Activated T-cell treated with anti-CD3 and anti-CD28 coated beads, Interleukin-2, amount 50 U/mL, for 72 hours (primary cell): ENCODE measurements at places on chromosomes 2 and 18. TPM values are rescaled to one million over a fixed set of nuclear protein-coding genes. Genes with fewer than 3 reads are reported as not detected.

DNA sequence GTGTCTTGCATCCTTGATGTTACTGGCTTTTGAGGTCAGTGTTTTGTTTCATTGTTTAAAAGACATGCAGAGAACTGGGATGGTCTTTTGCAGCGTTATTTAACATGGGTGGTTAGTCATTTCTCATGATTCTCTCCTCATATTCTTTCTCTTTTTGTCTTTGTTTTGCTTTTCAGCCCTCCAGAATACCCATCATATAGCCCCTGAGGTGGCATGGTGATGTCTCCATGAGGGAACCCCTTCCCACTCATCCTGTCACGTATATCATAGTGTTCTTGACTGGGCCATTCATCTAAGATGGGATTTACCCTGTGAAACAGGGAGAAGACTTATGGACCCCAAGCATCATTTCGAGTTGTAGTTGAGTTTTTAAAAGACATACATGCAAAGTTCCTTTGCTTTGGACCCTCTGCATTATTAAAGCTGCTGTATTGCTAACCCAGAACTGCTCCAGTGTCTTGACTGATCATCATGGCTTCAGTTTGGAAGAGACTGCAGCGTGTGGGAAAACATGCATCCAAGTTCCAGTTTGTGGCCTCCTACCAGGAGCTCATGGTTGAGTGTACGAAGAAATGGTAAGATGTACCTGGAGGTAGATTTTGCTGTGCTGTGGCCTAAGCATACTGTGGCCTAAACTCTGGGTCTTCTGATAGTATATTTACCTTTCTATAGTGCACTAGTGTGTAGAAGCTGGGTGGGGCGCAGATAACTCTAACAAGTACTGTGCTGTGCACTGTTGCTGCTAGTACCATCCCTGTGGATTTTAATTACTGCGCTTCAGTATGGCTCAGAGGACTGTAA is 1.4 kb downstream of the EHBP1 start:
- H3K27me3 ChIP-seq: no peaks in the 10 kb centered on the region
- peak overlapping the region; percentile 91 for H3K4me3 ChIP-seq
- H3K4me1 ChIP-seq: peaks cover 34% of the 10 kb centered on the region
- DNase-seq: no peak

The CHPF gene
- 25.5 TPM for total RNA-seq

The FSHR gene
- total RNA-seq: not detected

The POTEC gene
- not detected for total RNA-seq

DNA sequence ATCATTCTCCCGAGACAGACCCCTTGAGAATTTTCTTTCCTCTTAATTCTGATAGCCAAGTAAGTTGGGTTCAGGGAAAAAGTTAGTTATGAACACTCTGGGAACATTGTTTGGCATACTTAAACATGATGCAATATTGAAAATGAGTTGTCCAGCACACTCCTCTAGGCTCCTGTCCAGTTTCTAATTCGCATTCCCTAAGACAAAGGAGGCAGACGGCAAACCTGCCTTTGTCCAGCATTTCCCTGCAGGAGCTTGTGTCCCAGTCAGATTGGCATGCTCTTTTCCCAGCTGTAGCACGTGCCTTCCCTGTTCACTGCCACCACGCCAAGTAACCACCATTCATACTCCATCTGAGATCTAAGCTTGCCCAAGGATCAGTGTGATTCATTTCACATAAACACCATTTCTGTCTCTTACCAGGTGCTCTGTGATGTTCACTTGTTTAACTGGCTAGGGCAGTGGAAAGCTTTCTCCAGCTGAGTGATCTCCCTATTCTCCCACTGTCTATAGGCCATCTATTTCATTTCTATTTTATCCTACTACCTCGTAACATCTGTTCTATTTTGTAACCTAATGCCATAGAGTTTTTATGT is 150.0 kb upstream of the EPB41L3 start:
- no peaks in the 10 kb centered on the region for H3K4me1 ChIP-seq
- no peak overlapping the region for H3K4me3 ChIP-seq
- no peaks in the 10 kb centered on the region for H3K36me3 ChIP-seq
- no peak overlapping the region for H3K27ac ChIP-seq

GRCh38 chr2:38409156-38410102 is 32.4 kb upstream of the ATL2 start:
- no peak overlapping the region for H3K4me3 ChIP-seq
- no peaks in the 10 kb centered on the region for H3K4me1 ChIP-seq
- no peak overlapping the region for H3K27ac ChIP-seq
- H3K27me3 ChIP-seq: no peaks in the 10 kb centered on the region
- peaks cover 2% of the 10 kb centered on the region for H3K36me3 ChIP-seq
- DNase-seq: no peak

- H3K4me3 ChIP-seq: no peak overlapping the region
- peaks cover 69% of the 10 kb centered on the region for H3K27me3 ChIP-seq
- no peak overlapping the region for H3K27ac ChIP-seq
- peaks cover 52% of the 10 kb centered on the region for H3K4me1 ChIP-seq
These were observed 34.8 kb upstream of the SPATA3 start for GRCh38 chr2:230961091-230961491.

The KLHL41 gene
- 0.34 TPM for total RNA-seq

The DLX2 gene
- 0.24 TPM for total RNA-seq

- no peak overlapping the region for H3K27ac ChIP-seq
- no peaks in the 10 kb centered on the region for H3K4me1 ChIP-seq
- no peak overlapping the region for H3K4me3 ChIP-seq
- no peaks in the 10 kb centered on the region for H3K36me3 ChIP-seq
- peaks cover 38% of the 10 kb centered on the region for H3K27me3 ChIP-seq
These were observed 6.9 kb downstream of the CCDC195 start for GRCh38 chr2:224709301-224709700.

- DNase-seq: no peak
- no peak overlapping the region for H3K27ac ChIP-seq
- H3K4me3 ChIP-seq: no peak overlapping the region
- H3K36me3 ChIP-seq: no peaks in the 10 kb centered on the region
- H3K27me3 ChIP-seq: no peaks in the 10 kb centered on the region
These were observed 138.6 kb upstream of the GLI2 start for GRCh38 chr2:120596990-120597594.

DNA sequence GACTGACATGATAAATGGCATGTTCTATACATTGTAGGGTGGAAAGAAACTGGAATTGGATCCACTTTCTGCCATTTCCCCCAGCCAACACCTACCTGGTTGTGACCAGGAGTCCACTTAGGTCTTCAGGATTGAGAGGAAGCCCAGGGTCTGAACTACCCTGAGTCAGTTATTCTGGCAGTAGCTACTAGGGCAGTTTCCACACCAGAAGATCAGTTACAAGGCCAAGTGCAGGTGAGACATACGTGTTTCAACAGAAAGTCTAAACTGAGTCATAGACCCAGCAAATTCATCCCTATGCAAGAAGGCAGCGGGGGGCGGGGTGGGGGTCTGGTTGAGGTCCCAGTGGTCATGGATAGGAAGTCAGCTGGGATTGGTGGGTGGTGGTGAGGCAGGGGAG is 21.9 kb downstream of the ANTXR1 start:
- H3K4me3 ChIP-seq: no peak overlapping the region
- no peaks in the 10 kb centered on the region for H3K36me3 ChIP-seq
- peaks cover 48% of the 10 kb centered on the region for H3K27me3 ChIP-seq
- no peak overlapping the region for H3K27ac ChIP-seq
- no peak for DNase-seq

DNA sequence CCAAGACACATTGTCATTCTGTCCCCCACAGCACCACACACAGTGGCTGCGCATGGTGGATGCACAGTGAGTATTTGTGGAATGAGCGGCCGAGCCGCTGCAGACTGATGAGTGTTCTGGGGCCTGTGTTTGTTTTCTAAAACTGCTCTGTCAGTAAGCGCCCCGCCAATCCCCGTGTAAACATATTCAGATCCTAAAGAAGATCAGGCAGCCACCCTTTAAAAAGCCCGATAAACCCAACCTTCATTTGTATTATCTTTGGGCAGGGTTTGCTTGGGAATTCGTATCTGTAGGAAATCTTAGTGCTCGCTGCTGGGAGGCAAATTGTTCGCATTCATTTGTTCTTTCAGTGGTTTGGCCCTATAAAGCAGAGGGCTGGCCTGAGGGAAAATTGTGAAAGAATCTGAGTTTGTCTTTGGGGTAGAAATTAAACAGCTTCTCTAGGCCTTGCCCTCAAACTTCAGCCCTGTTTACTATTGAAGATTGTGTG is 68.6 kb downstream of the TGOLN2 start:
- H3K27ac ChIP-seq: no peak overlapping the region
- no peaks in the 10 kb centered on the region for H3K4me1 ChIP-seq
- no peaks in the 10 kb centered on the region for H3K27me3 ChIP-seq
- no peaks in the 10 kb centered on the region for H3K36me3 ChIP-seq

The OTOS gene
- total RNA-seq: not detected

The ERFE gene
- 0.88 TPM for total RNA-seq

The CMPK2 gene
- 10.6 TPM for total RNA-seq

The NR4A2 gene
- 27.5 TPM for total RNA-seq

GRCh38 chr2:109438773-109439389 is 174.9 kb downstream of the SEPTIN10 start:
- peaks cover 15% of the 10 kb centered on the region for H3K36me3 ChIP-seq
- H3K4me1 ChIP-seq: no peaks in the 10 kb centered on the region
- H3K4me3 ChIP-seq: no peak overlapping the region
- no peaks in the 10 kb centered on the region for H3K27me3 ChIP-seq

The KCNF1 gene
- total RNA-seq: not detected

The DNAH6 gene
- 1.0 TPM for total RNA-seq

GRCh38 chr2:15554525-15555218 is 6.5 kb downstream of the NBAS start:
- H3K27me3 ChIP-seq: no peaks in the 10 kb centered on the region
- H3K27ac ChIP-seq: peak overlapping the region; percentile 67
- no peaks in the 10 kb centered on the region for H3K36me3 ChIP-seq
- no peak overlapping the region for H3K4me3 ChIP-seq
- peaks cover 24% of the 10 kb centered on the region for H3K4me1 ChIP-seq
- no peak for DNase-seq

The KIF1A gene
- 28.8 TPM for total RNA-seq

The BOLL gene
- total RNA-seq: 0.10 TPM

The SERPINB13 gene
- total RNA-seq: not detected

The MMADHC gene
- total RNA-seq: 128 TPM

GRCh38 chr18:13376298-13376840 is 157.8 kb downstream of the LDLRAD4 start:
- H3K27ac ChIP-seq: peak overlapping the region; percentile 78
- H3K4me3 ChIP-seq: peak overlapping the region; percentile 69

The CDH19 gene
- not detected for total RNA-seq

The UGT1A9 gene
- total RNA-seq: not detected

The SLC5A7 gene
- not detected for total RNA-seq

GRCh38 chr2:235501673-235502031 is 7.8 kb downstream of the AGAP1 start:
- no peak overlapping the region for H3K27ac ChIP-seq
- H3K4me3 ChIP-seq: peak overlapping the region; percentile 60
- peaks cover 12% of the 10 kb centered on the region for H3K4me1 ChIP-seq
- no peak for DNase-seq
- no peaks in the 10 kb centered on the region for H3K36me3 ChIP-seq
- peaks cover 66% of the 10 kb centered on the region for H3K27me3 ChIP-seq

DNA sequence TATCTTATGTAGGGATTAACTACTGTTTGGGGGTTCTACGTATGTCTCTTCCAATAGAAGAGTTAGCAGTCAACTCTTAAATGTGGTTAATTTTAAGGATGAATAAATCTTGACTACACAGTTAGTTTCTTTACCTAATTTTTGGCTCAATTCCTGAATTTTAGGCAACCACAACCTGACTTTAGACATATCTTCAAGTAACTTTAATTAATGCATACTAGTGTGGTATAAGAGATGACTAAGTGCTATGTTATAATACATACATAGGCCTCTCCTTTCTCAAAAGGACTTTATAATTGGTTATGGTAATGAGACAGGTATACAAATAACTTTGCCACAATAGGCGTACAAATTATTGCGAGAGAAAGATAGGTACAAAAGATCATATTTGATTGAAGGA is 312.0 kb downstream of the IRS1 start:
- H3K27ac ChIP-seq: no peak overlapping the region
- H3K4me1 ChIP-seq: peaks cover 16% of the 10 kb centered on the region
- peaks cover 31% of the 10 kb centered on the region for H3K27me3 ChIP-seq

- H3K4me3 ChIP-seq: peak overlapping the region; percentile 49
- peak overlapping the region; percentile 15 for H3K27ac ChIP-seq
- peak; percentile 27 for DNase-seq
- H3K27me3 ChIP-seq: no peaks in the 10 kb centered on the region
These were observed 89.9 kb upstream of the CDCA7 start for GRCh38 chr2:173264603-173265366.

The RAMP1 gene
- total RNA-seq: 1.00 TPM

The SOX11 gene
- not detected for total RNA-seq

GRCh38 chr2:122480501-122481243 is 725.2 kb downstream of the TSN start:
- no peaks in the 10 kb centered on the region for H3K27me3 ChIP-seq
- H3K36me3 ChIP-seq: no peaks in the 10 kb centered on the region
- no peaks in the 10 kb centered on the region for H3K4me1 ChIP-seq
- no peak overlapping the region for H3K27ac ChIP-seq
- DNase-seq: no peak

DNA sequence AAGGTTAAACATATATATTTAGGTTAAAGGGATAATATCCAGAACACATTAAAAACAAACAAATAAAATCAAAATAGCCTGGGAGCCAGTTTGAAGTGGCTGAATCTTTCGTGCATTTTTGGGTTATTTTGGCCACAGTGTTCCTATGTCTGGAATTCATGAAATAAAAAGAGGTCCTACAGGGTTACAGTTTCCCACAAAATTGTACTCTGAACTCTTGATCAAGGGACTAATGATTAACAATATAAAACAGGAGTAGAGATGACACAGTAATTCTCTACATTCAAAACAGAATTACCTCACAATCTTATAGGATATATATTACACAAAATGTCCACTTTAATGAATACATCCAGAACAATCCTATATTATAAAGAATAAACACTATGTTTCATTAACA is 24.9 kb downstream of the VPS4B start:
- no peaks in the 10 kb centered on the region for H3K27me3 ChIP-seq
- H3K27ac ChIP-seq: no peak overlapping the region
- peaks cover 2% of the 10 kb centered on the region for H3K36me3 ChIP-seq
- H3K4me3 ChIP-seq: no peak overlapping the region
- DNase-seq: no peak

GRCh38 chr2:25213229-25213628 is 44.8 kb upstream of the POMC start:
- no peak overlapping the region for H3K4me3 ChIP-seq
- no peaks in the 10 kb centered on the region for H3K36me3 ChIP-seq
- DNase-seq: no peak

DNA sequence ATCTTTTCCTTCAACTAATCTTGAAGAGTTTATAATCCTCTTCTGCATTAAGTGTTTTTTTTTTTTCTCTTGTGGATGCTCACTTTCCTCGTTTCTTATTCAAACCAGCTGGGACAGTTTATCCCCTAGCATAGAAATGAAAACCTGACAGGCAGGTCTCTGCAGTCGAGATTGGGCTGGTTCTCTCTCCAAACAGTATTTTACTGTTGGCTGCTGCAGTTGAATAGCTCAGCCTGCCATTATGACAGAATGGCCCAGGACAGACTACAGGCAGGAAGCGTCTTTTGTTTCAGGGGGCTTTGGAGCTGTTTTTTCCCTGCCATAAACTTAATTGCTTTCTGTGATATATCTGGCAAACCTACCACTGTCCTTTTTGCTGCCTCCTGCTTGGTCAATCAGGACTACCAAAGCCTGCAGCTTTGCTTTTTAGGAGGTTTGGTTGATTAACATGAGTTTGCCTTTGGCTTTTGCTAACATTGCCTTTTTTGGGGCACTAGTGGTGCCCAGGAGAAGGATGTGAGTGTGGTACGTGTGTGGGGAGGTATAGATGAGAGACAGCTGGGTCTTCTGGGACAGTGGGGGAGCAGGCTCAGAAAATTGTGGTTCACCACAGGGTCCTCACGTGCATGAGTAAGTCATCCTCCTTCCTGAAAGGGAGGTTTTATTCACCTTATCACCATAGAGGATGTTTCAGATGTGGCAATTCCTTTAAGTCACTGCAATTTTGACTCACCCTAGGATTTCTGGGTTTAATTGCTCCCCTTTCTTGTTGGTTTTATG is 128.7 kb downstream of the LYPD6B start:
- H3K4me1 ChIP-seq: peaks cover 15% of the 10 kb centered on the region
- H3K36me3 ChIP-seq: peaks cover 9% of the 10 kb centered on the region
- no peak overlapping the region for H3K4me3 ChIP-seq
- DNase-seq: peak; percentile 21
